ENCODE measurements at places on chromosomes 3 and 15. TPM values are rescaled to one million over a fixed set of nuclear protein-coding genes. Genes with fewer than 3 reads are reported as not detected.

IGSF10 gene
- total RNA-seq, result 15.4 TPM

SMCO1 gene
- total RNA-seq, result not detected

ENTPD3 gene
- 0.66 TPM for total RNA-seq

TRPM1 gene
- not detected for total RNA-seq

CKMT1A gene
- not detected for total RNA-seq

STX19 gene
- total RNA-seq, result not detected

ISL2 gene
- not detected for total RNA-seq

SNTN gene
- total RNA-seq, result not detected

STAC gene
- total RNA-seq, result 3.1 TPM

DPPA2 gene
- not detected for total RNA-seq

MYD88 gene
- total RNA-seq, result 32.6 TPM

AGBL1 gene
- not detected for total RNA-seq

C2CD4A gene
- not detected for total RNA-seq

BOC gene
- 15.1 TPM for total RNA-seq

ETV5 gene
- 15.3 TPM for total RNA-seq

MRAS gene
- 163 TPM for total RNA-seq

LRRFIP2 gene
- 47.8 TPM for total RNA-seq

DUOXA2 gene
- not detected for total RNA-seq

SLC27A2 gene
- 0.44 TPM for total RNA-seq

PLSCR5 gene
- not detected for total RNA-seq

ZCWPW2 gene
- total RNA-seq, result 0.51 TPM

STRIT1 gene
- total RNA-seq, result not detected

RHOV gene
- total RNA-seq, result not detected

GOLGA8R gene
- total RNA-seq, result 7.5 TPM

PLA1A gene
- total RNA-seq, result 3.3 TPM

AMIGO3 gene
- total RNA-seq, result 1.1 TPM

TTC21A gene
- total RNA-seq, result 6.6 TPM

CAND2 gene
- 1.3 TPM for total RNA-seq

XXYLT1 gene
- total RNA-seq, result 10.1 TPM

LEO1 gene
- 9.5 TPM for total RNA-seq

GLDN gene
- 75.7 TPM for total RNA-seq

DBR1 gene
- total RNA-seq, result 10.3 TPM

NOX5 gene
- total RNA-seq, result 0.33 TPM

ZNF35 gene
- total RNA-seq, result 13.2 TPM

ERICH6 gene
- not detected for total RNA-seq

RBP2 gene
- not detected for total RNA-seq

MESP1 gene
- 39.7 TPM for total RNA-seq

CHRNB4 gene
- total RNA-seq, result not detected

HYKK gene
- 7.0 TPM for total RNA-seq

SAMMSON gene
- 0.88 TPM for total RNA-seq

PROK2 gene
- total RNA-seq, result not detected

EPHA3 gene
- total RNA-seq, result 6.2 TPM

RAB6B gene
- 6.3 TPM for total RNA-seq

FBN1 gene
- total RNA-seq, result 128 TPM
